ENCODE measurements at places on chromosomes 4 and X.

DNA sequence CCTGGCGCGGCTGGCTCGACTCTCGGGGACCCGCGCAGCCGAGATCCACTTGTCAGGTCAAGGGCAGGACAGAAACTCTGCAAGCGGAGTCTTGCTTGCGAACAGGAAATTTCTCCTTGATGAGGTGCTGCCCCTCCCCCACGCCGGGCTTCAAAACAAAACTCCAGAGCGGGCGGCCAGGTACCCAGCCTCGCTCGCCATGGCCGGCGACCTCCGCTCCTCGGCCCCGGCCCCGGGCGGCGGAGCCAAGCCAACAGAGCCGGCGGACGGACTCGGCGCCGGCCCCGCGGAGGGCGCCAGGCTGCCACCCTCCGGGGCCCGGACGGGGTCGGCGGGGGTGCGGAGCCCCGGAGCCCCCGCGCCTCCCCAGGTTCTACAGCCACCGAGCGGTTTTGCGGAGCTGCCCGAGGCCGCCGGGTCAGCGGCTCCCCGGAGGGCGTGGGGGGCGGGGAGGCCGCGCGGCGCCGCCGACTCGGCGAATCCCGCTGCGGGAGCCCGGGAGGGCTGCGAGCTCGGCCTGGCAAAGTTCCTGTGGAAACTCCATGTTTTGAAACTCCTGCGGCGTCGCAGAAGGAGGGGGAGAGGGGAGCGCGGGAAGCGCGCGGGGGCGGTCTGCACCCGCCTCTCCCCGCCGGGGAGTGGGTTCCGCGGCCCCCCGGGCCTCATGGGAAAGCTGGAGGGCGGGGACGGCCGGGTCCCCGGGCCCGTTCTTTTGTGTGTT lies 11.7 kb upstream of the BCOR start:
- DNase-seq: peak; percentile 69

- DNase-seq: no peak
Measured at GRCh38 chr4:7772711-7773385, 166.8 kb downstream of the AFAP1 start.

GRCh38 chr4:41143311-41144039 lies 70.9 kb downstream of the APBB2 start:
- DNase-seq: no peak

DNA sequence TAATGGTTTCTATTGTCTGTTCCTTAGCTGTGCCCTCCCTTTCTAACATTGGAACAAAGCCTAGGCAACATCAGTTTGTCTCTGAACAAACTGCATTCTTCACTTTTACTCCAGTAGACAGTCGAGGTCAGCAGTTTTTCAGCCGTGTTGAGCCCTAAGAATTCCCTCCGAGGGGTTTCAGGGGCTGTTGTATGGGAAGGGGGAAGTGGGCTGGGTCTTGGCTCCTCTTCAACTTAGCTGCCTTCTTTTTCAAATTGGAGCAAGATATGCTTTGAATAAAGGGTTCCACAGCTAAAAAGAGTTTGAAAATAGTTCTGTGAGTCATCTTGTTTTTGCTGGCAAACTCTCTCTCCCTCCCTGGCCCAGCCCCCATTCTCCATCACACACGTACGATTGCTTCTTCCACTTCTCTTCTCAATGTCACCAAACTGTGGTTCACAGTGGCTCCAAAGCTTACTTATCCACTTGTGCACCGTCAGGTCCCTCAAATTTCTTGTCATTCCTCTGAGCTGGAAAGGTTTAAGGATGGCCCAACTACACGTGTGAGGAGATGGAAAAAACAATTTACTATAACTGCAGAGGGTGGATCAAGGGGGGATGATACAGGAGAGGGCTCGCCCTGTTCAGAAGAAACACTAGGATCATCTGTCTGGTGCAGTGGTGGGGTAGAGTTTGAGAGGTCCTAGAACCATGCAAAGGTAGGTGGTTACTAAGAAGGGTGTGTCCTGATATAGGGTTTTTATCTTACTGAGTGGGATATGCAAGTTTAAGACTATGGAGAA lies 9.2 kb upstream of the MAML3 start:
- peak; percentile 16 for DNase-seq

DNA sequence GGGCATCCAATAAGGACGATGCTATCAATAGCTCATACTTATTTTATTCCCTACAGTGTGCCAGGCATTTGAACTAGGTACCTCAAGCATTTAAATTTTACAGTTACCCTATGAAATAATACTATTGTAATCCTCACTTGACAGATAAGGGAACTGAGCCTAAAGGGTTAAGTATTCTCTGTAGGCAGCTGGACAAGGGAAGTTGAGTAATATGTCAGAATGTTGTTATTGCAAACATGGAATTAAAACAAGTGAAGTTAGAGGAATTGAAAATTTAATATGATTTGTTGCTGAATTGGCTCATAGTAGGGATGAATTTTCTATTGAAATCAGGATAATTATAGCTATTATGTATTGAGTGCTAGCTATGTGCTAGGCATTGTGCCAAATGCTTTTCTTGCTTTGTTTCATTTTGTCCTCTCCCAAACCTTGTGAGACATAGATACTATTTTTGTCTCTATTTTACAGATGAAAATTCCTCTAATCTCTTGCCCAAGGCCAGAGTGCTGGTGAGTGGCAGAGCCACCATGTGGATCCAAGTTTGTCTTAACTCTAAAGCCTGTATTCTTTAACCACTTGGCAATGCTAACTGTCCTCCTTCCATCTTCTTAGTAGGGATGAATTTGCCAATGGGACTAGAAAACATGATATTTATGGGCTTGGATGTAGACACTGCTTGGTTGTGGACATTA lies 58.1 kb downstream of the TMEM164 start:
- no peak for DNase-seq

DNA sequence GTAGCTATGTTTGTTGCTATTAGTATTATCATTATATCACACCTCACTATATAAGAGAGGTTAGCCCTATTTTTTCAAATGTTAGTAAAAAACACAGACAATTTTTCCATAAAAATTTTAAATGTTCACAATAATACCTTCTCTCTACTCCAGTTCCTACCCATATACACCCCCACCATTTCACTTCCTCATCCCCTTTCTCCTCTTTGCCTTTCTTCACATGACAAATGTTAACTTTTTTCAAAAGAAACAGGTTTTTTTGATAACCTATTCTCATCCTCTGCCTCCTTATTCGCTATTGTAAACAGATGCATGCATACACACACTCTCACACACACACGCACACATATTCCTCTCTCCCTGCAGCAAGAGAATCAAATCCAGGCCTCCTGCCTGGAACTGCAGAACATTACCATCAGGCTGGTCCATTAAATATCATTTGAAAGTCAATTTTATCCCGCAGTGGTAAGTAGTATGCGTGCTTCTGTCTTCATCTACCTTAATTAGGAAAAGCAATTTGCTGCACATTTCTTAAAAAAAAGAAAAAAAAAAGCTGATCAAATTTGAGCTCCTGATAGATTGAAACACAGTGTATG lies 55.5 kb downstream of the MID1IP1 start:
- DNase-seq: no peak

DNA sequence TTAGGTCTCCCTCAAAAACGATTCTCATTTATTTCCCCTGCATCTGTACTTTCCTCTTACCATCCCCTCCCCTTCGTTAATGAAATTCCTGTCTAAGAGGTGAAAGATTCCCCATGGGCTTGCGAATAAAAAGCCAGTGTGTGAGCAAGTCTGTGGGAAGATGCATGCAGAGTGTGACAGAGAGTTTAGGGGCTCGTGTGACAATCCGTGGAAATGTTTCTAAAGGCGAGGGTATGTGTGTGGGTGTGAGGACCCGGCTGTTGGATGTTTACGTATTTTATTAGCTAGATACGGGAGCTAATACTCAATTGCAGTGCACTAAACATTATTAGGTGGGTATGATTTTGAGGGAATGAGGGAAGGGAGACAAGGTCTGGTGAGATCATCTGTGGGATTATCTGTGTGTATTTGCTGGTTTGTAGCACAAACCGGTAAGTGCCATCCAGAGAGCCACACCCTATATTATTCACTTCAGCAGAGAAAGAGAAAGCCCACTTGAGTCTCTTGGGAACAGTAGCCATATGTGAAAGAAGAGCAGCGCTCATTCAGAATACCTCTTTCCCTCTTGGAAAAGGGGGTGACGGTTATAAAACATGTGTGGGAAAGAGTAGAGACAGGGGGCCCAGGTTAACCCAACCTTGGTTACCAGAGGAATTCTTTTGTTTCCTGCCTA lies 893 bp upstream of the HOPX start:
- no peak for DNase-seq

- no peak for DNase-seq
Measured at GRCh38 chr4:180581061-180581460, 1662.1 kb upstream of the TENM3 start.

DNA sequence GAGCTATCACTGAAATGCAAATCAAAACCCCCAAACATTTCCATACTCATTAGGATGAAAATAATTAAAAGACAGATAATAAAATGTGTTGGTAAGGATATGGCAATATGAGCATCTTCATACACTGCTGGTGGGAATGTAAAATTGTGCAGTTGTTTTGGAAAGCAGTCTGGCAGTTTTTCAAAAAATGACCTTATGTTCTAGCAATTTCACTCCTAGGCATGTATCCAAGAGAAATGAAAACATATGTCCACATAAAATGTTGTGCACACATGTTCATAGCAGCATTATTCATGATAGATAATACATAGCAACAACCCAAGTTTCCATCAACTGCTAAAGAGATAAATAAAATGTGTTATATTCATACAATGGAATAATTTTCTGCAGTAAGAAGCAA lies 14.8 kb upstream of the GPRASP2 start:
- DNase-seq: no peak

- DNase-seq: no peak
Measured at GRCh38 chrX:52977953-52978352, 19.6 kb upstream of the FAM156A start.

- DNase-seq: no peak
Measured at GRCh38 chr4:19636451-19636850, 615.3 kb upstream of the SLIT2 start.

- DNase-seq: no peak
Measured at GRCh38 chrX:1027133-1027532, 185.3 kb downstream of the CRLF2 start.

- DNase-seq: no peak
Measured at GRCh38 chrX:118941147-118941546, 33.3 kb upstream of the LONRF3 start.

DNA sequence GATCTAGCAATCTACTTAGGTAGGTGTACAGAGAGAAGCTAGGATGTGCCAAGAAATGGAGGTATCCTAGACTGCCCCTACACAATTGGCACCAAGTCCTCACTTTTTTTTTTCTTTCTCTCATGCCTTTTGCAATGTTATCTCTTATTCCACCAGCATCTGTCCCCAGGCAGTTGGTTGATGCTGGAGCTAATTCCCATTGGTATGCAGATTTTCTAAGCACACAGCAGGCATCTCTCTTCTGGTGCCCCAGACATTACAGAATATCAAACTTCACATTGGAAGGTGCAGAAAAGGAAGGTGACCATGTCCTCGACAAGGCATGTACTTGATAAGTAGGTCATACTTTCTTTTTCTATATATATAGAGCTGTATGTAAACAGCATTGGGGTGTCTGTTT lies 21.6 kb downstream of the LUZP4 start:
- DNase-seq: no peak

DNA sequence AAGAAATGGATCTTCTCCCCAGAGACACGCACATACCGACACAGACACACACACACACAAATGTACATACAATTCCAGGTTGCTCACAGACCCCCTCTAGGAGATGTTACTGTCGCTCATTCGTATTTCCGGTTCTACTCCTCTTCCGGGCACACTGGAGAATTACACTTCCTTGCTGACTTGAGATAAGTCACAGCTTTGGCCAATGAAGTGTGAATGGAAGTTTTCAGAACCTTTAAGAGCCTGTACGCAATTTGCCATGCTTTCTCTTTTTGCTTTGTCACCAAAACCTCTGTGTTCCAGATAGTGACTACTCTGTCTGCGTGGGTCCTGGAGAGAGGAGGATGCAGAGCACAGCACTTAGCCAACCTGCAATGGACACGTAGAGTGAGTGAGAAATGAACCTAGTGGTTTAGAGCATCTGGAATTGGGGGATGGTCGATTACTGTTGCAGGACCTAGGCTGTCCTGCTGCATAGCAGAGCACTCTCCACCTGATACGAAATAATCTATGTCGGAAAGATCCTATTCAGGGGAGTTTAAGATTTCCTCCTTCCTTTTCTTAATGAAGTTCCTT lies 239.5 kb upstream of the TET2 start:
- no peak for DNase-seq

DNA sequence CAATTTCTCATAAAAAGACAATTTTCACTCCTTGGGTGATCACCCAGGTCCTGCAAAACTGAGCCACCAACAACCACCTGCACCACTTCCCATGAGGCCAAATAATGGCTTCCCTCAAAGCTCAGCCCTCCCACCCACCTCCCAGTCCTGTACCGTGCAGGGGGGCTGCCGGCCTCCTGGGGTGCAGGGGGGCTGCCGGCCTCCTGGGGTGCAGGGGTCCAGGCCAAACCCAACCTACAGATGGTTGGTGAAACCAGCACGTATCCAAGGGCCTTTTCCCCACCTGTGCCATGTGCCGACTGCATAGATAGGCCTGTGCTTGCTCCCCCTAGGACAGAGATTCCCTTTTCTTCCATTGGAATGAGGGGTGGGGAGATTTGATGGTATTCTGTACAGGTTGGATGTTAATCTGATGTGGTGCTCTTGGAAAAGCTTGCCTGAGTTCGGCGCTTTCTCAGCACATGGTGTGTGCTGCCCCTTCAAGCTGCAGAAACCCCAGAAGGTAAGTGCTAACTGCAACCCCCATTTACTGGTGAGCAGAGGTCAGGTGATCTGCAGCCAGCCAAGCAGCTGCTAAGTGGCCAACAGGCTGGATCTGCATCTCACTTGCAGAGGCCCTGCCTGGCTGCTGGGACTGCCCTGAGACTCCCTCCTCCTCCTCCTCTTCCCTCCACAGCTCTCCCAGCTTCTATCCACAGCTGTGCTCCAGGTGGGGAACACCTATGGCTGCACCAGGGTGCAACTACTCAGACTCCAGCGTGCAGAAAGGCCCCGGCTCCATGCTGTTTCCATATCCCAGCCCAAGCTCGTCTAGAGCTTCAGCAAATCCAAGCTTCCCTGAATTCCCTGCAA lies 38.8 kb downstream of the FRG1 start:
- no peak for DNase-seq

GRCh38 chrX:19639056-19639455 lies 123.7 kb upstream of the MAP3K15 start:
- DNase-seq: no peak

- DNase-seq: no peak
Measured at GRCh38 chr4:173503330-173504180, 26.5 kb downstream of the HAND2 start.

GRCh38 chr4:139861471-139861870 lies 195.9 kb downstream of the MGST2 start:
- DNase-seq: no peak

DNA sequence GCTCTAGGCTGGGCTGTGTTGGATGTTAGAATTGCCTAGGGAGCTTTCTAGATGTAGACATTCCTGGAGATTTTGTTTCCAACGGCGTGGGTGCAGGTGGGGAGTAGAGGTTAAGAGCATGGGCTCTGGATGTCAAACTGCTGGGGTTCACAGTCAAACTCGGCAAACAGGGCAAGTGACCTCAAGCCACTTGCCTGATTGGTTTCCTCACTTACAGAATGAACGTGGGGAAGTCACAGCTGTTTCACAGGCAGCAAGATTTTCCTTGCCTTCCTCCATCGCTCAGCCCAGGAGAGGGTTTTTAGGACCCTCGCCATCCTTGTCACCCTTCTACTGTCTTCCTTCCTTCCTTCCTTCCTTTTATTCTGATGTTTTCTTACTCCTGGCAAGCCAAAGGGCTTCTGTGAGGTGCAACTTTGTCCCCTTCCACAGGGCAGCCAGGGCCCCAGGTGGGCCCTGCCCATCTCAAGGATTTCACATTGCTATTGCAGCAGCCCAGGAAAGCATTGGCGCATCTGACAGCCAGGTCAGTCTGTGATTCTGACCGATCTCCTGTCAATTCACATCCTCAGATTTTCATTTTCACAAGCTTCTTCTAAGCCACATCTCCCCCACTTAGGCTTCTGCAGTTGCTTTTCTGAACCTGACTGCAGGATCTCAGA lies 7.0 kb downstream of the RTL5 start:
- no peak for DNase-seq

Measured in hematopoietic multipotent progenitor cell treated with erythropoietin and hydrocortisone succinate and interleukin-3 and kit ligand, for 6 days (in vitro differentiated cells).